Stimulated activated CD4-positive, alpha-beta T cell treated with anti-CD3 and anti-CD28 coated beads, TNF-alpha, amount 100 ng/mL, for 1 hour (primary cell): ENCODE measurements at places on chromosomes 2 and 18.

DNA sequence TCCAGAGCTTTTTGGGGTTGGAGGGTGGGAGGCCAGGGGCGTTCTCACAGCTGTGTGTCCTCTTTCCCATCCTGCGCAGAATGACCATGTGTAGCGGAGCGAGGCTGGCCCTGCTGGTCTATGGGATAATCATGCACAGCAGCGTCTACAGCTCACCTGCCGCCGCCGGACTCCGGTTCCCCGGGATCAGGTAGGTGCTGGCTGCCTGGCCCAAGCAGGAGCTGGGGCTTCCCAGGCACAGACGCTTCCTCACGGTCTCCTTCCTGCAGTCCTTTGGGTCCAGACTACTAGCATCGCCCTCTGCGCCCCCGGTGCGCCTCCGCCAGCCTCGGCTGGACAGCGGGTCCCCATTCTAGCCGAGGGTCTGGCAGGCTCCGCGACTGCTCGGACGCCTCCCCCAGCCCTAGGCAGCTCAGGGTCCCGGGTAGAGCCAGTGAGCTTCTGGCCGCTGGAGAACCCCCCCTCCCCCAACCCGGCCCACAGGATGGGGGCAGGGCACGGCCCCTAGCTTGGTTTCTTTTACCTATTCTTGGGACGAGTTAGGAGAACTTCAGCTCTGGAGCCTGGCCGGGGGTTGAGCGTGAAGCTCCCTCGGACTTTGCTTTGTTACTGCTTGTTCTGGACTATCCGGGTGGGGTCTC is 756 bp downstream of the ADCYAP1 start:
- DNase-seq = no peak

DNA sequence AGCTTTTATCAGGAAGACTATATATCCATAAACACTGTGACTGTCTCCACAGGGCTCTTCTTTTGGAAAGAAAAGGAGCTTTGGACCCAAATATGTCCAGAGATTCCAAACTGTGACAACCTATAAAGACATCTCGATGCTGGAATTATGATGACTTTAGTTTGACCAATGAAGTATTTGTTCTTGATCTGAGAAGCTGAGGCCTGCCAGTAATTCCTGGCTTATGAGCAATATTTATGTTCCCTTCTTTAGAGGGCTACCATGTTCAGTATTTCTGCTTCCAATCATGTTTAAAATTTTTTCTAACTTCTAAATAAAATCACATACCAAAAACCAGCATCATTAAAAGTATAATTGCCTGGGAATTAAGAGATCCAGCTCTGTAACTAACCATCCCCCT is 41.1 kb downstream of the FEZ2 start:
- DNase-seq = no peak

DNA sequence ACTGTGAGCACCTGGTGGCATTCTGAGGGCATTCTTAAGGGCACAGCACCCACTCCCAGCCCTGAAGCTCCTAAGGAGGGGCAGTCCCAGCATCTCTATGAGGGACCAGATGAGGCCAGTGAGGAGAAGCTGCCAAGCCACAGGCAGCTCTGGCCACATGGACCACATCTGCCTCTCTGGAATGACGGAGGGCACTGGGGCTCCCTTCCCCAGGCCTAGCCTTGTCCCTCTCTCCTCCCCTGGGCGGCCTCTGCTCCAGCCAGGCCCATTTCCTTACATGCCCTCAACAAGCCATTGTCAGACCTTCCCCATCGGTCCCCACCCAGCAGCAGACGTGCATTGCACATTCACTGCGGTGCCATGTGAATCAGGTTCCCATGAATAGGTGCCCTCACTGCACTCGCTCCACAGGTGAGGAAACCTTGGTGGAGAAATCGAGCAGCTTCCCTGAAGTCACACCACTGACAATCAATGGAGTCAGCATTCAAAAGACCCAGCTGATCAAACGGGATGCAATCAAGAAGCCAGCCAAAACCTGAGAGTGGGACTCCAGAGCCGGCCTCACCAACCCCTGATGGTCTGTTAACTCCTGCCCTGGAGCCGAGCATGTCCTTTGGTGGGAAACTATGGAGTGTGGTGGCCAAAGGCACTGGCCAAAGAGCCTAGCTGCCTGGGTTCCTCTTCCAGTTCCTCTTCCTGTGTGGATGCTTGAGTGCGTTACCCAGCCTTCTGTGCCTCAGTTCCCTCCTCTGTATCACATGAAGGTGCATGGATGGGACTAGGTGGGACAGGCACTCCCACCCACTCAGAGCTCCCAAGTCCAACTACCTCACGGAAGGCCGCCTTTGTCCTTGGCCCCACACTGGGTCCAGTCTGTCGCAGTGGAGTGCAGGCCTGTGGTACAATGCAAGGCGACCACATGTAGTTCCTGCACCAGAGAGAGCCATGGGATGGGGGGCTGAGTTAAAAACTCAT is 147.3 kb downstream of the ZFP36L2 start:
- DNase-seq = no peak

- DNase-seq = no peak
These were observed 53.4 kb downstream of the THADA start for GRCh38 chr2:43542285-43542933.

GRCh38 chr2:174863183-174863582 is 98.9 kb upstream of the CHRNA1 start:
- no peak for DNase-seq

DNA sequence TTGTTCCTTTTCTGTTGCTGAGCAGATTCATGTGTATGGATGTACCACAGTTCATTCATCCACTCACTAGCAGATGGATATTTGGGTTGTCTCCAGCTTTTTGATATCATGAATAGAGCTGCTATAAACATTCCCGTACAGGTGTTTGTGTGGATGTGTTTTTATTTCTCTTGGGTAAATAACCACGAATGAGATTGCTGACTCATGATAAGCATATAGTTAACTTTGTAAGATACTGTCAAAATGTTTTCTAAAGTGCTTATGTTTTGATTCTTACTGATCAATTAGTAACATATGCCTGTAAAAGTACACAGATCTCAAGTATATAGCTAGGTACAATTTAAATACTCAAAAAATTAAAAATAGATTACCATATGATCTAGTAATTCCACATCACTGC is 27.7 kb downstream of the TSN start:
- DNase-seq = no peak
